ENCODE measurements at places on chromosomes 4 and X. TPM values are rescaled to one million over a fixed set of nuclear protein-coding genes. Genes with fewer than 3 reads are reported as not detected.

DNA sequence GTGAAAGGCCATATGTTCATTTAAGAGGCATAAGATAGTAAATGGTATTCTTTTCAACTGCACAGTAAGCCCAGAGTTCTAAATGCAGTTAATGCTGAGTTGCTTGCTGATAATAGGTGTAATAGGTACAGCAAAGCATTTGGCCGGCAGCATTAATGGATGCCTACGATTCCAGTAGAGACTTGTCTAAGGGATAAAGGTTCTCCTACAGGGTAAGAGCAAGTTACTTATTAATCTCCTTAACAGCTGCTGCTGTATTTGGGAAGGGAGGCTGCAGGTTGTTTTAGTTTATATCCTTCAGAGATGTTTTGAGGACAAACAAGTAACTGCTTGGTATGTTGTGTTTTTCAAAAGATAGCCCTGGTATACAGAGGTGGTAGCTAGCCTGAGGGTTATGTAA is 16.8 kb downstream of the TSPAN7 start:
- DNase-seq = no peak

DNA sequence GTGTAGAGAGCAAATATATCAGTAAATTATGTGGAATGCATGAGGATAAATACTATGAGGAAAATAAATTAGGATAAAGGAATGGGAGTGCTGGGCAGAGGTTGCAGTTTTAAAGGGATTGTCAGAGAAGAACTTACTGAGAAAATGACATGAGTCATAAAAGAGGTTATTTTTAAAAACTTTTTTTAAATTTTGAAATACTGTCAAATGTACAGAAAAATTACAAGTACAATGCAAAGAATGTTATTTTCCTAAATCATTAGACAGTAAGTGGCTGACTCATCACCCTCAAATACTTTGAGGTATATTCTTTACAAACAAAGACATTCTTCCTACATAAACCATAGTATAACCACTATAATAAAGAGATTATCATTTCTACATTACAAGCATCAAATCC is 29.8 kb upstream of the H2AZ1 start:
- no peak for DNase-seq

DNA sequence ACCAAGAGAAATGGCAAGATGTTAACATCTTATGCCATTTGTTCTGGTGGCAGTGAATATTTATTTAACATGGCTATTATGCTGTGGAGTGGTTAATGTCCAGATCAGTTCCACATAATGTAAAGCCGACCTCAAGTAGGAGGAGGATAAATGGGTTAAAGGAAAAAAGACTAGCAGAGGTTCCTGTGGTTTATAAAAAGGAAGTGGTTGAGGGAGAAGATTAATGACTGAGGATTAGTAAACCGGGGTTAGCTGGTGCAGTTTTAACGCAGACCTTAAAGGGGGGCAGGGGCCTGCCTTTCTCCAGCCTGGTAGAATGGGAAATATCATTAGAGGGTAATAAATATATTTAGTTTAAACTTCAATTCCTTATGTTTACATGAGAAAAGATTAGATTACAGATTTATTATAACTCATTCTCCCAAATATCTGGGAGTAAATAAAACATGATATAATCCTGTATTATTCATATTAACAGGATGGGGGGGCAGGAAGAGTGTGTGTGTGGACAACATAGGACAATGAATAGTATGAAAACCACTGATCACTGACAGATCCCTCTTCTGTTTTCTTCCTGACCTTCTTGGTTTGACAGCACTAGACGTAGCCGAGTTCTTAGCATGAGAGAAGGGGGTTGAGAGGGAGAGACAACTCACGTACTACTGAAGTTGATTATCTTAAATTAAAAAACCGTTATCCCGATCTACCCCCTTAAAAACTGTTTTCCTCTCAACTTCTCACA is 124.1 kb upstream of the LIMCH1 start:
- no peak for DNase-seq

- DNase-seq = no peak
Measured at GRCh38 chr4:6771229-6771671, 11.3 kb upstream of the KIAA0232 start.

- DNase-seq = no peak
Measured at GRCh38 chr4:22597471-22597870, 81.6 kb upstream of the ADGRA3 start.

- peak; percentile 4 for DNase-seq
Measured at GRCh38 chrX:153190381-153190780, 11.3 kb downstream of the MAGEA1 start.

The AGTR2 gene
- total RNA-seq = 11.4 TPM

Measured in stomach (tissue), 19 donors.